Transverse colon (tissue), 4 donors: ENCODE measurements at places on chromosomes 1 and 21.

DNA sequence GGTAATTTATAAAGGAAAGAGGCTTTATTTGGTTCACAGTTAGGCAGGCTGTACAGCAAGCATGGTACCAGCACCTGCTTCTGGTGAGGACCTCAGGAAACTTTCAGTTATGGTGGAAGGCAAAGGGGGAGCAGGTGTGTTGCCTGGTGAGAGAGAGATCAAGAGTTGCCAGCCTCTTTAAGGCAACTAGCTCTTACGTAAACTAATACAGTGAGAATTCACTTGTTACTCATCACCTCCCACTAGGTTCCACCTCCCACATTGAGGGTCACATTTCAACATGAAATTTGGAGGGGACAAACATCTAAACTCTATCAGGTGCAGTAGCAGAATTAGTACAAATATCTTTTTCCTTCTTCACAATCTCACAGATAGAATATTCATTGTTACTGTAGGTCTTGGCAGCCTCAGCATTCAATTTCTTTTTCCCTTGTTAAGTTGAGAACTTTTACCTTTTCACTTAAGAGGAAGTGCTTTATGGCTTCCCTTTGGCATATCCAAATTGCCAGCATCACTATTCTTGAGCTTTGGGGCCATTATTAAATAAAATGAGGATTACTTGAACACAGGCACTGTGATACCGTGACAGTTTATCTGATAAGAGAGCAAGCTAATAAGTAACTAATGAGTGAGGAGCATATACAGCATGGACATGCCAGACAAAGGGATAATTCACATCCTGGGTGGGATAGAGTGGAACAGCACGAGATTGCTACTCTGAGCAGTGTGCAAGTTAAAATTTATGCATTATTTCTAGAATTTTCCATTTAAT lies 48.4 kb downstream of the MAGI3 start:
- DNase-seq = no peak

DNA sequence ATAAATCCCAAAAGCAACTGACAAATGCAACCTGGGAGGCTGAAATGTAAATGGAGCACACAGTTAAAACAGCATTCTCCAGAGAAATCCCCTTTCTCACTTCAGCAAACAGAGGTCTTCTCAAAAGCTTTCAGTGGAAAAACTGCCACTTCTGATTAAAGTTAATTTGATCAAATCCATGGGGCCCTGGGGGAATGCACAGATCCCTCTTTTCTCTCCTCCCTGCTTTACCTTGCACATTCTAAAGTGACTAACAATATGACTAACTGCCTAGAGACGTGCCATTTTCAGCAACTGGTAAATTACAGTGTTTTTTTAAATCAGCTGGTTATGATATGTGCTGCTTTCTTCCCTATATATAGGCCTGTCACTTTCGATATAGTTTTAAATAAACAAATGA lies 142.5 kb downstream of the RERE start:
- no peak for DNase-seq

DNA sequence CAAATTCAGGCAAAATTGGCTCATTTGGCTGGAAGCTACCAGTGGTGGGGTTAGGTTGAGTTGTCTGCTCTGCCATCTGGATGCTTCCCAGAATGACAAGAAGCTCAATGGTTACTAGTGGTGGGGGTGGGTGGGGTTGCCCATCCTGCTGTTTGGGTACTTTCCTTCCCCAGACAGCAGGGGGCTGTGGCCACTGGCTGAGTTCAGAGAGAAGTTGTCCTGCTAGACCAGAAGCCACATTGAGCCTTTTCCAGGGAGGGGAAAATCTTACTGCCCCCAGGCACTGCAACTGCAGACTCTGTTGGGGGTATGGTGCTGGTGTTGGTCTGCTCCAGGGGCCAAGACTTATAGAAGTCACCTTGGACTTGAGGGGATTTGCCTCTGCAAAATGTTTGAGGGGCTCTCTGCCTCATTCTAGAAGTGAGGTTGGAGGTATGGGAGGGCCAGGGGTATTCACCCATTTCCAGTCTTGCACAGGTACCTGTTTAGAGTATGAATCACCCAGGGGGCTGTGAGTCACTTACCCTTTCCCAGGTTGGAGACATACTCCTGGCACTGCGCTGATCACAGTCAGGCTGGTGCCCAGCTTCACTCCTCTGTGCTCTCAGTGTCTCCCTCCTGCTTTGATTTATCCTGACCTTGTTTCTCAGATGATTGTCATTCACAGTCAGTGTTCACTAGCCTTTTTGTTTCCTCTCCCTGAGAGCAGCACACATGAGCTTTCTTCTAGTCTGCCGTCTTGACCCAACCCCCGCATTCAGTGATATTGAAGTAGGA lies 89.1 kb upstream of the NEGR1 start:
- no peak for DNase-seq

- DNase-seq = no peak
These were observed 58.4 kb upstream of the KAZN start for GRCh38 chr1:14539953-14540563.

DNA sequence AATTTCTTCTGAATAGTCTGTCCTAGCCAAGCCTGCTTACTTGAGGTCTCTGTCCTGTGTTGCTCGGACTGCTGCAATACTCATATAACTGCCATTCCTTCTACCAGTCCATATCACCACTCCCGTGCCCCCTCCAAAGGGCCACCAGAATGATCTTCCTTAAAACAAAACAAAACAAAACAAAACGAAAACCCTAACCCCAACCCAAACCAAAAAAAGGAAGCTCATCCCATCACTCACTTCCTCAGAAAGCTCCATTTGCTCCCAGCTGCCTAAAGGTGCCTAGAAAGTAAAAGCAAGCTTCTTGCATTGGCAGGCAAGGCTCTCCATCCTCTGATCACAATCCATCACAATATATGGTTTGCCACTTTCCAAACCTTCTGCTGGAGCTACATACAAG lies 20.3 kb downstream of the USP24 start:
- no peak for DNase-seq

GRCh38 chr1:172916116-172916515 lies 134.6 kb downstream of the TNFSF18 start:
- DNase-seq = no peak

DNA sequence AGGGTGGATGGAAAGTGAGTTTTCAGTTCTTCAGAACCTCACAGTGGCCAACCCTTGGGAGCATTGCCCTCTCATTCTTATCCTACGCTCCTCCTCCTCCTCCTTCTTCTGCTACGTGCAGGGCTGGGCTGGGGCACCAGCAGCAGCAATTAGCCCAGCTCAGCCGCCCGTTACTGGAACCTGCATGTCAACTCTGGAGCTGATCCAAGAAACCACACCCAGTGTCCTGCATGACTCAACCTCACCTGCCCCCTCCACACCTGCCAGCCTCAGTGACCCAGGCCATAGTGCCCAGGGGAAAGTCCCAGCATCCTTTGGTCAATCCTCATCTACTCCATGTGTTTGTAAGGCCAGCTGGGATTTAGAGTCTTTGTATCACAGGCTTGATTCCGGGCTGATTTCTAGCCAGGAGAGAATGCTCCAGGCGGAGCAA lies 12.6 kb downstream of the ELF3 start:
- DNase-seq = peak; percentile 93

DNA sequence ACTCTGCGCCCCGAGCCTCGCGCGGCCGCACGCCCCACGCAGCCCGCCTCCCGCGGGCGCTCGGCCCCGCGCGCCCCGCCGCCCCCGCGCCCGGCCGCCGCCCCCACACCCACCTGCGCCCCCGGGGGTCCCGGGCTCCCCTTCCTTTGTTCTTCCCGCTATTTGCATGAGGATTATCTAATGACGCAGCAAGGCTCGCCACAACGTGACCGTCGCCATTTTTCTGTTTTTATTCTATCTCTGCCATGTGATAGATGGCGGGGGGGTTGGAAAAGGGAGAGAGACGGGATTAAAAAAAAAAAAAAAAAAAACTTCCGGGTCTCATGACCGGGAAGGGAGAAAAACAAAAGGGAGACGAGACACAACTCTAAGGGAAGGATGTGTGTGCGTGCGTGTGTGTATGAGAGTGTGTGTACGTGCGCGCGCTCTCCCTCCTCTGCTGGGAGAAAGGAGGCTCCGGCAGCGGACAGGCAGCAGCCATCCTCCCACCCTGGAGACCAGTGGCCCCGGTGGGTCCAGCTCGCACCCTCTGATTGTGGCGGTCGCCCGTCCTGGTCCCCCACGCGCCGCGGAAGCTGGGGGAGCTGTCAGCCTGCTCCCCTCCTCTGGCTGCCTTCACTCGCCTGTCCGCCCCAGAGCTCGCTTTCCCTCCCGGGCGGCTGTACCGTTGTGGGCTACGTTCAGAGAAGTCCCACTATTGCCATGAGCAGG lies 80.4 kb upstream of the AK4 start:
- peak; percentile 71 for DNase-seq

DNA sequence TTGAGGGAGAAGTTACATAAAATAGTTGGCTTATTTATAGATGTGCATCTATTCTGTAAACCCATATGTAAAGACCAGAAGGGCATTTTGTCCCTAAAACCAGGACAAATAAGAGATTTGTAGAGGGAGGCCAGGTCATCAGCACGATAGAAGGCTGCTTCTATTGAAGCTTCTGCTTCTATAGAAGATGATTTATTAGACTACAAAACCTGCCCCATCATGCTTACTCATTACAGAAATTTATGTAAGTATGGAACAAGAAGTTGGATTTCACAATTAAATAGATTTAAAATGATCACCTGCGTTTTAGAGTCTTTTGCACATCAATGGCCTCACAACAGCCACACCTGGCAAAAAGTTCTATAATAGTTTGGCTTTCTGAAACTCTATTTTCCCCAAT lies 183.5 kb downstream of the DUSP10 start:
- no peak for DNase-seq

- no peak for DNase-seq
These were observed 359.9 kb downstream of the SIPA1L2 start for GRCh38 chr1:232269988-232270387.

DNA sequence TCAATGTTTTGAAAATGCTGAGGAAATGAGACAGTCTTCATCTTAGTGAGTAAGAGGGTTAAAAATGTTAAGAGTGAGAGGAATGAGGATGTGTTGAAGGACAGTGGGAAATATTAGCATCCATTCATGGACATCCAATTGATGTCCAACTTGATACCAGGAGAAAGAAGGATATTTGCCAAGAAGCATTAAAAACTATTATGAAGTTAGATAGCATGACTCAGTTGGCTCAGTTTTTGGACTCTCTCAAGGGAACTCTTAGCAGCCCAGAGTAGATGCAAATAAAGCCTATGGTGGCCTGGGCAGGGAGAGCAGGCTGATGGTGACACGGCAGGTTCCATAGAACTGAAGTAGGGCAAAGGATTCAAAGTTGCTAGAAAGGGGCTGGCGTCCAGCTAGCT lies 171.0 kb downstream of the ZZZ3 start:
- no peak for DNase-seq

DNA sequence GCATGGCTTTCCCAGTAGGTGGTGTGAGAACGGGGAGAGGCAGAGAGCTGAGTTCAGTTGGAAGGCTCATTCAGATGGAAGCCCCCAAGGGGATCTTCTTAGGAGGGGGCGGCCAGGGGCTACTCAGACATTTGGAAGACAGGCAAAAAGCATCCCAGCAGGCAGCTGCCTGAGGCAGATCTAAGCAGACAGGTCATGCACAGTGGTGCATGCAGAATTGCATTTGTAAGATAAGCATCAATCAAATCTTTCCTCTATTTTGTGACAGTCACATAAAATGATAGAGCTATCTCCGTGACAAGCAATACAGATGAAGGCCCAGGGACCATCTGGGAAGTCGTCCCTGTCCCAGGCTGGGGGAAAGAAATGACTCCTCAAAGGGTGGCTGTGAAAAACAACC lies 3.8 kb downstream of the RAB3B start:
- no peak for DNase-seq

- DNase-seq = no peak
These were observed 7.5 kb upstream of the IGSF5 start for GRCh38 chr21:39737376-39738000.

DNA sequence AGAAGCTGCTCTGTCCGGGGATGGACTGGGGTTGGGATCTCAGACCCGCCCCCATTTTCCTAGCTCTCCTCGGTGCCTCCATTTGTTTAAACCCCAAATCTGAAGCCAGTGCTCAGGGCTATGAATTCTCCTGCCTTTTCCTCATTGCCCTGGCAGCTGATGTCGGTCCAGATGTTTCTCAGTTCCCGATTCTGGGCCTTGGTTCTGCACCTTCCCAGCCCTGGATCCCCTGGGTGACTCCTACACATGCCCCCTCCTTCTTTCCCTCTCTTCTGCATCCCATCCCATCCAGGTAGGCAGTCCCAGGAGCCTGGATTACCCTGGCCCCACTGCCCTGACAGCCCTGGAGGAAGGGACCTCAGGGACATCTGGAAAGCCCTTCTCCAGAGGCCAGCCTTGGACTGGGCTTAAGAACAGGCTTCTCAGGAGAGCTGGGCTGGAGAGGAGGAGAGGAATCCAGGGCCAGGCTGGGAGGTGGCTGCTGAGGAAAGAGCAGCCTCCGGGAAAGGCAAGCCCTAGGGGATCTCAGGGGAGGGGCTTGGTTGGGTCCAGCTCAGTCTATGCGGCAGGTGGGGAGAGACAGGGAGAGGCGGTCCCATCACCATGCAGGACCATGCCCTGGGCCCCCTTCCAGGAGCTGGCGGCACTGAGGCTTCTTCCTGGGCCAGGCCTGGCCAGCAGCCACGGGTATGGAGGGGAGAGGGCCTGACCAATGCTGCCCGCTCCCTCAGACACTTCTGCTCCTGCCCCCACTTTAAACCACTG lies 6.8 kb upstream of the EPS8L3 start:
- peak; percentile 6 for DNase-seq

DNA sequence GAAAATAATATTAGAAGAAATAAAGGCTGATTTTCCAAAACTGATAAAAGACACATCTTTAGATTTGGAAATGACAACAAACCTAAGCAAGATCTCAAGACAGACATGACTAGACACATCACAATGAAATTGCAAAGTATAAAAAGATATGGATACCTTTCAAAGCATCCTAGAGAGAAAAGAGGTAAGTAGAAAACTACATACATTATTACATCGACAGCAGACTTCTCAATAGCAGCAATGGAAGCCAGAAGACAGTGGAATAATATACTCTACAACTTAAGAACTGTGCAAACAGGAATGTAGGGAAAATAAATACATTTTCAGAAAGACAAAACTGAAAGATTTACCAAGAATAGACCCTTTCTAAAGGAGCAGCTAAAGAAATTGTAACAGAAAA lies 50.2 kb downstream of the DENND1B start:
- DNase-seq = no peak

DNA sequence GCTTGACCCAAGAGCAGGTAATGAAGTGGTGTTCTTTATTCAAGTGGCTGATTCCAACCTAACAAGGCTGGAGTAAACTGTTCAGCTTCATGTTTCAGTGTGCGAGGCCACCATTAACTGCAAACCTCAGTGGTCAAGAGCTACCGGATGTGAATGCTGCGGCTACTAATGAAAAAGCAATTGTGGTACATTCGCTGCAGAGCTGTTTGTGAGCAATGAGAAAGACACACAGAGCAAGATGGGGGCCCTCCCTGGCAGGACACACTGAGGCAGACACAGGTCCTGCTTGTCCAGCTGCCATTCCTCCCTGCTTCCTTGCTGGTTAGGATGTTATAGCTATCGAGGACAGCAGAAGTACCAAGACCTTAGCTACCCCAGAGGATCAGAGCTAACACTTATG lies 26.1 kb downstream of the SYF2 start:
- no peak for DNase-seq

- DNase-seq = peak; percentile 6
These were observed 29.6 kb downstream of the RUNX3 start for GRCh38 chr1:24900486-24900849.
